ENCODE measurements at places on chromosomes 2 and 18. TPM values are rescaled to one million over a fixed set of nuclear protein-coding genes. Genes with fewer than 3 reads are reported as not detected.

The ALPP gene
- 0.27 TPM for total RNA-seq

The SCN2A gene
- 0.92 TPM for total RNA-seq

The GKN1 gene
- 1.7 TPM for total RNA-seq

The NAGK gene
- total RNA-seq, result 139 TPM

The GALR1 gene
- total RNA-seq, result 0.07 TPM

The NGEF gene
- total RNA-seq, result 20.7 TPM

The ECEL1 gene
- 7.8 TPM for total RNA-seq

The REG3A gene
- total RNA-seq, result 4.0 TPM

The ELOA2 gene
- not detected for total RNA-seq

The ABCA12 gene
- total RNA-seq, result 8.9 TPM

The ABHD1 gene
- 0.12 TPM for total RNA-seq

The RBM43 gene
- 5.1 TPM for total RNA-seq

The TMEM200C gene
- total RNA-seq, result 3.0 TPM

The TTC39C gene
- total RNA-seq, result 21.6 TPM

The IFIH1 gene
- total RNA-seq, result 17.5 TPM

The CFAP53 gene
- 1.1 TPM for total RNA-seq

The RIT2 gene
- total RNA-seq, result not detected

The ERFE gene
- total RNA-seq, result 0.29 TPM

All from type B pancreatic cell (in vitro differentiated cells).